GM12878 (cell line): ENCODE measurements at places on chromosomes 1 and 21. TPM values are rescaled to one million over a fixed set of nuclear protein-coding genes. Genes with fewer than 3 reads are reported as not detected.

C1orf56 gene
- 10.7 and 12.8 TPM in 2 replicates for polyA plus RNA-seq

MMP23B gene
- 0.23 and 0.25 TPM in 2 replicates for polyA plus RNA-seq

POU3F1 gene
- polyA plus RNA-seq = not detected in 2 replicates

HMGN1 gene
- 734 and 778 TPM in 2 replicates for polyA plus RNA-seq

HSPB7 gene
- 0.09 TPM in 1 of 2 replicates, not detected in the other for polyA plus RNA-seq

NASP gene
- 228 and 234 TPM in 2 replicates for polyA plus RNA-seq

TNFRSF18 gene
- 1.4 and 1.5 TPM in 2 replicates for polyA plus RNA-seq

S100A2 gene
- not detected in 2 replicates for polyA plus RNA-seq

TNFRSF9 gene
- 2.0 and 3.2 TPM in 2 replicates for polyA plus RNA-seq

OLFML3 gene
- 0.14 TPM in 1 of 2 replicates, not detected in the other for polyA plus RNA-seq

TRIM63 gene
- polyA plus RNA-seq = not detected in 2 replicates

LCE1D gene
- not detected in 2 replicates for polyA plus RNA-seq
